ENCODE measurements at places on chromosomes 13 and 19.

DNA sequence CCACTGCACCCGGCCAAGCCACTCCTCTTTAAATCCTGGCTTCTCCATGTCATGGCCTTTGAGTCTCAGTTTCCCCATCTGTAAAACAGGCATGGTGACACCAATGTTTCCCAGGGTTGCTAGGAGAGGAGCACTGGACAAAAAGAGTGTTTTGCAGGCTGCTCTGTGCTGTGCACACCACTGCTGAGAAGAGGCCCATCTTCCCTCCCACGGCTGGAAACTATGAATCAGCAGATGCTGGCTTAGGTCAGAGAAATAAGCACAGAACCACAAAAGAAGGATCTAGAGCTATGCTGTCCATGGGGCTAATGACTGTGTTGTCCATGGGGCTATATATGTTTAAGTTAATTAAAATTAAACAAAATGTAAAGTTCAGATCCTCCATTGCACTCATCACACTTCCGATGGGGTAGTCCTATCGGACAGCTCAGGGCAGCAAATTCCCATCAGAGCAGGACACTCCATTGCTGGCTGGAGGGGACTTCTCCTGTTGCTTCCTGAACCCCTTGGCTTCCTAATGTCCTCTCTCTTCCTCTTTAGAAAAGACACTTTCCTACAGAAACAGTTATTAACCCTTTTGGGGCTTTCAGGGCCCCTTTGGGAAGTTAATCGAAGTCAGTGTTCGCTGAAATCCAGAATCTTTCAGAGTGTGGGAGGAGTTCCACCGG lies 37.1 kb downstream of the TSHZ3 start:
- no peak for DNase-seq

GRCh38 chr19:32543115-32543900 lies 37.7 kb upstream of the PDCD5 start:
- no peak for DNase-seq

DNA sequence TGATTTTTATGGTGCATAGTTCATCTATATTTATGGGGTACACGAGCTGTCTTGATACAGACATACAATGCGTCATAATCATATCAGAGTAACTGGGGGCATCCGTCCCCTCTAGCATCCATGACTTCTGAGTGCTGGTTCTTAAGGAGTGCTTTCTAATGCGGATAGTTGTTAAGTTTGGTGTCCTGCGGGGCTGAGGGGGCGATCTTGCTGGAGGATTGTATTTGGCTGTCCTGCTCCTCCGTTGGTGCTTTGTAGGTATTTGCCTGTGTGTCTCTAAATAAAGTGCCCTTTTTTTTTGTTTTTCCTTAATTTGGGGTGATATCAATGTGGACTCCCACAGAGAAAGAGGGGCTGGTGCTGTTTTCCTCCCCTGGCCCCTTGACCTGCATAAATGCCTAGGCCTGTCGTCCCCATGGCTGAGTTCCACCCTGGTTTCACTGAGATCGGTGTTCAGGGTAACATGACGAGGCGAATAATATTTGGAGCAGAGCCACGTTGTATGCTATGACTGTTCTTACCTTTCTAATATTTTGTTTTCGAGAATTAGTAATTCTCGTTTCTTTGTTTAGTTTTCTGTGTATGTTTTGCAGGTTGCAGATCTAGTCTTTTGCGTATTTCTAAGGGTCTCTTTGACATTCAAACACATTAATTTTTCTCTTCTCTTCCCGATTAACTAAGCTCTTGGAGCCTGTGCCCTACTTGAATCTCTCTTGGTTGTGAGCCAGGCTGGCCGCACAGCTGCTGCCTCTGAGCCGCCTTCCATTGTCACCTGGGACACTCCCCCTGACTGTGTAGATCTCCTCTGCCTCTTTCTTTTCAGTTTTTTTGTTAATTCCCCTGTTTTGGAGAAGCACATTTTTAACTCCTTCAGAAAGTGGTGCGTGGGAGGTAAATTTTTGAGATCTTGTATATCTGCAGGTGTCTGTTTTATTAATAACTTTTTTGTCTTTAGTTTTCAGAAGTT lies 100.3 kb downstream of the ARHGEF7 start:
- DNase-seq: no peak

DNA sequence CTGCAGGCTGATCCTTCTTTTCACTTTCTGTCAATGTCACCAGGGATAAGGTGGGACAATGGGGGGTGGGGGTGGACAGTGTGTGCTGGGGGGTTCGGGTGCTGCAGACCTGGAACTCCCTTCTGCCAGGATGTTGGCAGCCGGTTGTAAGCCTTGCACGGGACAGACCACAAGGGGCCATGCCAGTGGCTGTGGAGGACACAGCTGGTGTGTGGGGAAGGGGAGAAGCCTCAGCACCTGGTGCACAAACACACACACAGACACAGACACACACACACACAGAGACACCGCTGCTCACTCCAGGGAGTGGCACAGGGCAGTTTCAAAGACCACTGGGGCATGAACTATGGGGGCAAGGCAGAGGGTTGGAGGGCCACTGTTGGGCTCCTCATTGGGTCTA lies 3.6 kb downstream of the F2RL3 start:
- no peak for DNase-seq

- peak; percentile 52 for DNase-seq
Measured at GRCh38 chr19:5340637-5341447, at the start of gene PTPRS. PTPRS (minus strand) TSS chr19:5340812; CDS start chr19:5286140, 54,672 bp downstream.

DNA sequence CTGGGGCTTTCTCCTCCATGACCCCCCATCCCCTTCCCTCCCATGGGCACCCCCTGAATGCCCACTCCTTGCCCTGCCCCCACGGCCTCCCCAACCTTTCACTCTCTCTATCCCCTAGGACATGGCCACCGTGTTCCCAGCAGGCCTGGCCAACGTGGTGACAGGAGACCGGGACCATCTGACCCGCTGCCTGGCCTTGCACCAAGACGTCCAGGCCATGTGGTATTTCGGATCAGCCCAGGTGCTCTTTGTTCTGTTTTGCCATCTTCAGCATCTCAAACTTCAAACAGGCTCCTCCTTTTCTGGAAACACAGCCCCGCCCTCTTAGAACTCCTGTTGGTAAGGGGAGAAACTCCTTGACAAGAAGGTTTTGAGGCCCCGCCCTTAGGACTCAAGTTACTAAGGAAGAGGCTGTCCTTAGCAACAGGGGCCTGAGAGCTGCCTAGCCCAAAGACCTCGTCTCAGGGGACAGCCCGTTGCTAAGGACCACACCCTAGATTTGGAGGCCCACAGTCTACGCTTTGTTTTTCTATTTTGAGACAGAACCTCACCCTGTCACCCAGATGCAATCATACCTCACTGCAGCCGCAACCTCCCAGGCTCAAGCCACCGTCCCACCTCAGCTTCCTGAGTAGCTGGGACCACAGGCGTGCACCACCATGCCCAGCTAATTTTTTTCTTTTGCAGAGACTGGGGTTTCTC lies 5.1 kb upstream of the FLT3LG start:
- no peak for DNase-seq

DNA sequence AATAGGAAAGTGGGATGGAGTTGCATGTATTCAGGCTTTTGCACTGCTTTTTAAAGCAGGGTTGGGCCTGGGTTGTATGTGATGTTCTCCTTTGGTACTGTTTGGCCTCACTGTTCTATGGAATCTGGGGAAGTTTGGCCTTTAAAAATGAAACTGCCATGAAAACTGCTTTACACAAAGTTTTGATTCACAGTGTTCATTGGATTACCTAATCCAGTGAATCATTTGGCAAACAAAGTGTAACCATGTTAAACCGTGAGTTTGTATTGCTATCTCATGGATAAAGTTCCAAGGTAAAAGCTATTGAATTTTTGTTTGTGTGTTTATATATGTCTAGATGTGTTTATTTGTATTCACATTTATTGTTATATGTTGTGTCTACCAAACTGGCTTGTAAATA lies 1658.6 kb downstream of the OLFM4 start:
- DNase-seq: no peak

DNA sequence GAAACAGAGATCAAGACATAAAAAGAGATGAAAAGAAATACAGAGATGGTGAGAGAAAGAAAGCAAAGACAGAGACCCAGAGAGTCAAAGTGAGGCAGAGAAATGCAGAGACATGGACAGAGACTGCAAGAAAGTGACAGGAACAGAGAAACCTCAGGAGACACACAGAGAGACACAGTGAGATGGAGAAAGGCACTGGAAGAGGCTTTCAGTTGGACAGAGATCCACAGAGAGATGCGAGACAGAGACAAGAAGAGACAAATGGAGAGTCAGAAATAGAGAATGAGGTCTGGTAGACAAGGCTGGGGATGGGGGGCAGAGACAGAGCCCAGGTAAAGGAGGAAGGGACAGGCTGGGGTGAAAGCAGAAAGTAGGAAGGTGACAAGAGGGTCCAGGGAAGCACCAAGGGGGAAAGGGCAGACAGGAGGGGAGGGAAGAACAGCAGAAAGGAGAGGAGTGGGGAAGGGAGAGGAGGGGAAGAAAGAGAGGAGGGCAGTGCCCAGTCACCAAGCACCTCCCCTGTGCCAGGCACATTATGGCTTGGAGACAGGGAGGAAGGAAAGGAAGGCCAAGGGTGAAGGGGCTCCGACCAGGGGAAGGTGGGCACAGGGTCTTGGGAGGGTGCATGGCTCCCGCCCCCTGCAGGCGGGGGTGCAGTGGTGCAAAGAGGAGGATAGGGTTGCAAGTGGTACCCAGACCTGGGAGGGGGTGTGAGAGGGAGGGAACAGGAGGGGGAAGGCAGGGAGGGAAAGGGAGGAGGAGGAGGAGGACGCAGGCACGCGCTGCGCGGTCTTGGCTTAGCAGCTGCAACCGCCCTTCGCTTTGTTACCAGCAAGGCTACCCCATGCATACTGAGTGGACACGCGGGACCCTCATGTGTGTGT lies 38.4 kb downstream of the DEDD2 start:
- DNase-seq: no peak

DNA sequence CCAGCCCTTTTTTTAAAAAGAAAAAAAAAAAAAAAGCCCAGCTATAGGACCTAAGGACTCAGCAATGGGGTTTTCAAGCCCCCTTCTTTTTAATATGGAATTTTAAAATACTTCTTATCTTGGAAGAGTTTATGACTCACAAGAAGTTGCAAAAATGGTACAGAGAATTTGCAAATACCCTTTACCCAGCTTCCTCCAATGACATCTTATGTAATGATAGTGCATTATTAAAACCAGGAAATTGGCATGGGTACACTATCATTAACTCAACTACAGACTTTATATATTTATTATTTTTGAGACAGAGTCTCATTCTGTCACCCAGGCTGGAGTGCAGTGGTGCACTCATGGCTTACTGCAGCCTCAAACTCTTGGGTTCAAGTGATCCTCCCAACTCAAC lies 16.1 kb downstream of the TMEM38A start:
- DNase-seq: no peak

DNA sequence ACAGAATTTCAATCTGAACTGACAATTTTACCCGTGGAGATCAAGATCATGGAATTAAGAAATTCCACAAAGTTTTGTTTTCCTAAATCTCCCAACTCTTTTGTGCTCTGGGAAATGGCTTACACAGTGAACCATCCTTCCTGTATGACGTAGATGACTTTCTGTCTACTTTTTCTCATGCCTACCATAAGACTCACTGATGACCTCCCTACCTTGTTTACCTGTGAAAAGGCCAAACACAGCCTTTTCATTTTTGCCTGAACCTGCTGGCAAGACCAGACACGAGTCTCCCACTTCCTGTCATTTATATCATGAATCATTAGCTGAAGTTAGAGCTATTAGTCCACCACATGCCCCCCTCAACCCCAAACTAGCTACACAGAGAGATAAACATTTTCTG lies 4.6 kb upstream of the KBTBD6 start:
- DNase-seq: no peak

DNA sequence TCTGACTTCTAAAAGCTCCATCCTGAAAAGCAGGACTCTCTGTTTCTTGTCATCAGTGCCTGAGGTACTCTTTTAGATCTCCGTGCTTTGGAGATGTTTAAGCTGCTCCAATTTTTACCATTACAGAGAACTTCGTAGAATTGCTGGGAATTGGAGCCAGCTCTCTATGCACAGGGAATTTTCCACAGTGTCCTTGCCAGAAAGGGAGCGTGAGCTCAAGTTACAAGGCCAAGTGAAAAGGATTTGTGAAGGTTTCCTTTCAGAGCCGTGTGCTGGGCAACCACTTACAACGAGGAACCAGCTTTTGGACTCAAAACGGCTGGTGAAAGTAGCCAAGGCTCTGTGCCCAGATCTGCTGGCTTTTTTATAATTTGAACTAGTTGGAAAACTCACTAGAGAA lies 82.6 kb downstream of the NUFIP1 start:
- DNase-seq: no peak

DNA sequence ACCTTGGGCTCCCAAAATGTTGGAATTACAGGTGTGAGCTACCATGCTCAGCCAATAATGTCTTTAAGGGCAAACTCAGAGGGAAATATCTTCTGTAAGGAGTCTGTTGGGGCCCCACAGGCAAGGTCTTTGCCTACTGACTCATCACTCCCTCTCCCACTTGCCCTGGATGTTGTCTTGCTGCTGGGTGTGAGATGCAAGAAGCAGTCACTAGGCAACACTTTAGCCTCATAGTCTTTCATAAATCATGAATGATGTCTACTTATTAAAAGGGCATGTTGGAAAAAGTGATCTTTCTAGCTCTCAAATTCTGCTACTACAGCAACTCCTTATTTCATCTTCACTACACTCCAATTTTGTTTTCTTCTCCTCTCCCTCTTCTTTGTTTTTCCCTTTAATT lies 34.6 kb upstream of the SLC10A2 start:
- DNase-seq: no peak

- no peak for DNase-seq
Measured at GRCh38 chr19:51820011-51820410, 25.1 kb downstream of the FPR3 start.

- no peak for DNase-seq
Measured at GRCh38 chr19:10811391-10812111, 24.5 kb downstream of the TMED1 start.

DNA sequence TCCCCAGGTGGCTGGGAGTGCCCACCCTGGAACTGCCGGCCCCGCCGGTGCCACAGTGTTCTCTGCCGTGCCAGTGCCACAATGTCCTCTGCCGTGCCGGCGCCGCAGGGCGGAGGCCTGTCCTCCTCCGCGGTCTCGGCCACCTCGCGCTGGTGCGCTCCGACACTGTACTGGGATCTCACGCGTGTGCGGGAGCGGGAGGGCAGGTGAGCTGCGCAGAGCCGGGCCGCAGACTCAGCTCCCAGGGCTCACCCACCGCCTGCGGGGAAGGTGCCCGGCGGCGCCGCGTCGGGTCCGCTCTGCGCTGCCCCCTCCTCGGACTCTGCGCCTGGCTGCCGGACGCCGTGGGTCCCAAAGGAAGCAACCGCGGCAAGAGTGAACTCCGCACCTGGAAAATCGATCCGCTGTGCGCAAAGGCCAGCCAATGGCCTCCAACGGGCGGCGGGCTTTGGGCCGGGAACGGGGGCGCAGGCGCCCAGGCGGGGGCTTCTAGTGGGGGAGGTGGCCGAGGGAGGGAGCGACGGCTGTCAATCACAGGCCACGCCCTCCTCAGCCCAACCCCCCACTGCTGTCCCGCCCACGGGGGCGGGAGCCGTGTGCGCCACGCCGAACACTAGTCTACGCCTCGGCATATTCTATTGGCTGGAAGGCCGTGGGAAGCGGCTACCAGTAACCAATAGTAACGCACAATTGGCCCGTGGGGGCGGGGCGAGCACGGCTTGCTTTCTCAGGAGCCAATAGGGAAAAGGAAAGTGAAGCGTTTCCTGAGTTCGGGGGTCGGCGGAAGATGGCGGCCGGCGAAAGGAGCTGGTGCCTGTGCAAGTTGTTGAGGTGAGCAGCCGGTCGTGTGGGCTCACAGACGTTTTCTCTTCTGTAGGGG lies at the start of gene ALG11:
TSS of gene ALG11 (plus strand) at position 767 of the 880 bp plus-strand sequence. CDS start at position 788, 21 bp downstream.
- DNase-seq: peak; percentile 99
